Activated naive CD4-positive, alpha-beta T cell treated with anti-CD3 and anti-CD28 coated beads for 36 hours (primary cell): ENCODE measurements at places on chromosomes 12 and 14. TPM values are rescaled to one million over a fixed set of nuclear protein-coding genes. Genes with fewer than 3 reads are reported as not detected.
A peak's percentile ranks its signal among the peaks of the same experiment; 100 is the strongest.

Gene TSHR
- total RNA-seq = not detected

Gene RPGRIP1
- not detected for total RNA-seq

GRCh38 chr14:56119201-56119981 is 1.2 kb downstream of the PELI2 start:
- H3K27ac ChIP-seq = no peak overlapping the region
- H3K36me3 ChIP-seq = no peaks in the 10 kb centered on the region
- DNase-seq = peak; percentile 39

GRCh38 chr12:105064564-105065178 is 19.6 kb downstream of the ALDH1L2 start:
- no peak overlapping the region for H3K4me3 ChIP-seq
- H3K4me1 ChIP-seq = no peaks in the 10 kb centered on the region
- no peaks in the 10 kb centered on the region for H3K27me3 ChIP-seq
- no peak for DNase-seq

DNA sequence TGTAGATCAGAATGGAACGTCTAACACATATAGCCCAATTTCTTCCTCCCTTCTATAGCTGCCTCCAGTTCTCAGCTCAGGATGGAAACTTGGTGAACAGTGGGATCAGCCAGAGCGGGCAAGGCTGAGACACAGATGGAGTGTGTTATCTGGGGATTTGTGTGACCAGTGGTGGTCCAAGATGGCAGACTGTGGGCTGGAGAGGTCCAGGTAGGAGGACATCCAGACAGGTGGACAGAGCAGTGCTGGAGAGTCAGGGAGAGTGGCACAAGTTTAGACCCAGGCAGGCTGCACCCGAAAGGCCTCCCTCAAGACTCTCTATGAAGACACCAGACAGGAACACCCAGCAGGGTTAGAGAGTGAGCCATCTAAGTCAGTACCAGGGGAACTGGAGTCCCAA is 116.1 kb upstream of the CPSF6 start:
- H3K36me3 ChIP-seq = no peaks in the 10 kb centered on the region
- H3K4me1 ChIP-seq = no peaks in the 10 kb centered on the region
- no peak for DNase-seq
- no peaks in the 10 kb centered on the region for H3K27me3 ChIP-seq
- H3K27ac ChIP-seq = no peak overlapping the region

GRCh38 chr14:51691176-51691575 is 39.5 kb downstream of the FRMD6 start:
- no peak overlapping the region for H3K27ac ChIP-seq
- DNase-seq = no peak
- peaks cover 2% of the 10 kb centered on the region for H3K36me3 ChIP-seq
- H3K27me3 ChIP-seq = no peaks in the 10 kb centered on the region
- H3K4me1 ChIP-seq = no peaks in the 10 kb centered on the region

GRCh38 chr14:85533861-85534291 is 3.9 kb downstream of the FLRT2 start:
- H3K4me3 ChIP-seq = no peak overlapping the region
- H3K4me1 ChIP-seq = peaks cover 11% of the 10 kb centered on the region
- H3K36me3 ChIP-seq = no peaks in the 10 kb centered on the region
- H3K27me3 ChIP-seq = peaks cover 62% of the 10 kb centered on the region
- DNase-seq = no peak
- no peak overlapping the region for H3K27ac ChIP-seq
